A549 treated with CORT108297 at 1 μM for 4 hours (cell line): ENCODE measurements at places on chromosomes 1 and 21. TPM values are rescaled to one million over a fixed set of nuclear protein-coding genes. Genes with fewer than 3 reads are reported as not detected.

HES2 gene
- 2.2 to 4.6 TPM (median 4.1 TPM) in 5 replicates for total RNA-seq

MTMR11 gene
- 7.7 to 11.3 TPM (median 9.3 TPM) in 5 replicates for total RNA-seq

OVAAL gene
- total RNA-seq: 0.06 to 0.12 TPM (median 0.08 TPM) in 3 of 5 replicates, not detected in the others

IFI44 gene
- 0.36 to 1.6 TPM (median 0.52 TPM) in 5 replicates for total RNA-seq

GJA9 gene
- not detected in 5 replicates for total RNA-seq

CCT3 gene
- total RNA-seq: 392 to 439 TPM (median 400 TPM) in 5 replicates

SPRR2B gene
- total RNA-seq: not detected in 5 replicates

RIPK4 gene
- 13.4 to 17.3 TPM (median 15.3 TPM) in 5 replicates for total RNA-seq

PRDM16 gene
- total RNA-seq: 0.05 to 0.32 TPM (median 0.14 TPM) in 5 replicates

MYBPHL gene
- 0.37 TPM in 1 of 5 replicates, not detected in the others for total RNA-seq

GPR157 gene
- total RNA-seq: 2.9 to 8.1 TPM (median 6.1 TPM) in 5 replicates

RSPH1 gene
- total RNA-seq: 0.59 to 0.88 TPM (median 0.69 TPM) in 5 replicates

GPATCH2 gene
- total RNA-seq: 7.3 to 9.9 TPM (median 8.4 TPM) in 5 replicates

DNM3 gene
- total RNA-seq: 0.44 to 1.1 TPM (median 0.75 TPM) in 5 replicates

RAB25 gene
- 0.21 TPM in 1 of 5 replicates, not detected in the others for total RNA-seq

NES gene
- 1.2 to 1.5 TPM (median 1.3 TPM) in 5 replicates for total RNA-seq

ATXN7L2 gene
- 1.8 to 3.4 TPM (median 2.3 TPM) in 5 replicates for total RNA-seq

LYSMD1 gene
- total RNA-seq: 5.3 to 7.5 TPM (median 6.6 TPM) in 5 replicates

ACTA1 gene
- 0.07 to 0.31 TPM (median 0.16 TPM) in 4 of 5 replicates, not detected in the other for total RNA-seq

MEX3A gene
- 1.3 to 2.9 TPM (median 2.8 TPM) in 5 replicates for total RNA-seq

IGSF5 gene
- total RNA-seq: not detected in 5 replicates

ZNF691 gene
- 5.1 to 7.2 TPM (median 6.7 TPM) in 5 replicates for total RNA-seq

FBLIM1 gene
- total RNA-seq: 19.7 to 33.3 TPM (median 27.3 TPM) in 5 replicates

ZNF683 gene
- not detected in 5 replicates for total RNA-seq

CLDN14 gene
- 0.07 to 0.09 TPM (median 0.09 TPM) in 3 of 5 replicates, not detected in the others for total RNA-seq

CFAP74 gene
- total RNA-seq: 0.06 to 0.08 TPM (median 0.07 TPM) in 3 of 5 replicates, not detected in the others

GJB3 gene
- total RNA-seq: 4.8 to 10.0 TPM (median 7.4 TPM) in 5 replicates

CCDC190 gene
- total RNA-seq: not detected in 5 replicates

RGS8 gene
- not detected in 5 replicates for total RNA-seq

OR2T35 gene
- not detected in 5 replicates for total RNA-seq

CFHR1 gene
- 0.20 to 0.27 TPM in 2 of 5 replicates, not detected in the others for total RNA-seq

KIAA1614 gene
- total RNA-seq: 0.40 to 1.2 TPM (median 1.0 TPM) in 5 replicates

SMCP gene
- not detected in 5 replicates for total RNA-seq

COG2 gene
- total RNA-seq: 18.3 to 22.7 TPM (median 19.6 TPM) in 5 replicates

ITGB2 gene
- 0.55 to 0.77 TPM (median 0.66 TPM) in 5 replicates for total RNA-seq

B3GALT5 gene
- 0.22 to 0.32 TPM (median 0.25 TPM) in 5 replicates for total RNA-seq

CRP gene
- total RNA-seq: not detected in 5 replicates

MXRA8 gene
- 0.07 to 0.29 TPM (median 0.27 TPM) in 5 replicates for total RNA-seq

C1QC gene
- total RNA-seq: not detected in 5 replicates

CLDN17 gene
- total RNA-seq: not detected in 5 replicates

OLFML2B gene
- 0.39 to 0.49 TPM (median 0.47 TPM) in 5 replicates for total RNA-seq

C1orf105 gene
- 0.13 TPM in 1 of 5 replicates, not detected in the others for total RNA-seq

OR2L8 gene
- not detected in 5 replicates for total RNA-seq

TACSTD2 gene
- not detected in 5 replicates for total RNA-seq
